Activated T-cell treated with anti-CD3 and anti-CD28 coated beads for 24 hours (primary cell): ENCODE measurements at places on chromosomes 13 and 19.

DNA sequence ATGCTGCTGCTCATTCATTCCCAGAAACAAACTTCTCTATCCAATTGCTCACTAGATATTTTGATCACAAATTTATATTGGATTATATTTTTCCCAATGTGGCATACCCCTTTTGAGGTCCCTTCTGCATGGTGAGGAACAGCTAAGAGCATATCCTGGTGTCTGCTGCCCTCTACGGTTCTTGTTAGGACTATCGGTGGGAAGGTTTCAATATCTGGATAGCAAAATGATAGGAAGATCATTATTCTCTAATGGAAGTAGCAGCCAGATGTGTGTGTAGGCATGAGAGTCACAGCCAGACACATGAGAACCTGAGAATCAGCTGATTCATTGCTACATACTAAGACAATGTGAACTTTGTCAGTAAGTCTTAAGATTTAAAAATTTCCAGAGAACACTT is 1422.4 kb upstream of the MIR17HG start:
- DNase-seq: no peak

DNA sequence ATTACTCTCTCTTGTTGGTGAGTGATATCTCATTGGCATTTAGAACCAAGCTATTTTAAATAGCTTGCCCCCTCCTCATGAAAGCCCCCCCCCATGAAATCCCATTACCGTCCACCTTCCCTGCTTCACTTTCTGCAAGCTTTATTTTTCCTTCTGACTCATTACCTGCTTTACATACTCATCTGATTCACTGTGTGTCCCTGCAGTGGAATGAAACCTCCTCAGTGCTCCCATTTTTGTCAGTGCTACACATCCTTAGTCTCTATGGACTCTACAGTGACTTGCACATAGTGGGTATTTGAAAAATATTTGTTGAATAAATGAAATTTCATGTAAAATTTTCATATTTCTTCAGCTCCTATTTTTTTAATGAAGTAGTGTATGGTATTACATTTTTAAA is 62.3 kb downstream of the DOCK9 start:
- no peak for DNase-seq

DNA sequence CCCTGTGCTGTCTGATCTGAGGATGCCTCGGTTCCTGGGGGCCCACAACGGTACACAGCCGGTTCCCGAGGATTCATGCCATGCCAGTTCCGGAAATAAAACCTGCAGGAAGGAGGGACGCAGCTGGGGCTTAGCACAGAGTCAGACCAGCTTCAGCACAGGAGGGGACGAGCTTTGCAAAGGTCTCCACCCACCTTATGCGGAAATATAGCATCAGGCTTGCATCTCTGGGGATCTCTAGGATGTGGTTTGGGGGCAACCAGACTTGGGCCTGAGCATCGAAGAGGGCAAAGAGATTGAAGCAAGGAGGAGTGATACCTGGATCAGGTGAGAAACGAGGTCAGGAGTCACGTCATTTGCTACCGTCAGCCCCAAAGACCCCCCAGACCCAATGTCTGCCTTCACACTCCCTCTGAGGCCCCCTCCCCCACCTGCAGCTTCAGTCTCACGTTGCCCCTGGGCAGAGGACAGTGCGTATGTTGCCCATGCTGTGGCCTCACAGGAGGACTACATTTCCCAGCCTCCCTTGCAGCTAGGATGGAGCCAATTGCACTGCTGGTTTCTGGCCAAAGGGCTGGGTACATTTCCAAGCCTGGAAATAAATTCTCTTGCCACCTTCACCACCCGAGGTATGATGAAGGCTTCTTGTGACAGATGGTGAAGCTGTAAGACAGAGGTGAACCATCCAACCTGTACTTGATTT is 12.1 kb downstream of the TYK2 start:
- no peak for DNase-seq

DNA sequence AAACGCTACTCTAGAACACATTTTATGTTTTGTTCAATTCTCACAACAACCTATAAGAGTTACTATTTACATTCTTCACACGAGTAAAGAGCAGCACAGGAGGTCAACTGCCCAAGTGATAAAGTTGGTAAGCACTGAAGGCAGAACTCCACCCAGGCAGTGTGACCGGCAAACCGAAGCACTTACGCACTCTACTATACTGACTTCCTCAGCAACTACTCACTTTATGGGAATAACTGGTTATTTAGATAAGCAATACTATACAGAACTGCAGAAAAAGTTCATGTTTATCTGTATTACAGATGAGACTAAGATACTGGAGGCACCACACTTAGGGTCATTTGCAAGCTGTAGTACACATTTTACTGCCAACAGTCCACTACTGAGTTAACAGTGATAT is 28.8 kb downstream of the FOXO1 start:
- DNase-seq: no peak

DNA sequence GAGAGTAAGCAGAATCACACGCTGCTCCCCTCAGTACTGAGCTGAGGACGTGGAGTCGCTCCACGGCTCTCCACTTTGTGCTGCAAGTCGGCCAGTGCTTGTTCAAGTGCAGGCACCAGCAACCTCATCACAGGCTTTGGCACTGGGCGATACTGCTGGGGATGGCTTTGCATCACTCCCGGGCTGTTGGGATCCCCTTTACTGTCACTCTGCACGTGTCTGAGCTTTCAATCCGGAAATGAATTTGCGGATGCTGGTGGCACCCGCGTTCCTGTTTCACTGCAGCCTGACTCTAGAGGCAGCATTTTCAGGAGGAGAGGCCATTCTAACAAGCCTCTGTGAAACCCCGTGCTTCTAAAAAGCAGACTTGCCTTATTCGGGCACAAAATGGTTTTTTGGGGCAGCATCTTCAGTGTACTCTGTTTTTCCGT is 19.1 kb downstream of the SMARCA4 start:
- peak; percentile 4 for DNase-seq

- peak; percentile 26 for DNase-seq
Measured at GRCh38 chr19:2016041-2016807, 710 bp upstream of the BTBD2 start.

DNA sequence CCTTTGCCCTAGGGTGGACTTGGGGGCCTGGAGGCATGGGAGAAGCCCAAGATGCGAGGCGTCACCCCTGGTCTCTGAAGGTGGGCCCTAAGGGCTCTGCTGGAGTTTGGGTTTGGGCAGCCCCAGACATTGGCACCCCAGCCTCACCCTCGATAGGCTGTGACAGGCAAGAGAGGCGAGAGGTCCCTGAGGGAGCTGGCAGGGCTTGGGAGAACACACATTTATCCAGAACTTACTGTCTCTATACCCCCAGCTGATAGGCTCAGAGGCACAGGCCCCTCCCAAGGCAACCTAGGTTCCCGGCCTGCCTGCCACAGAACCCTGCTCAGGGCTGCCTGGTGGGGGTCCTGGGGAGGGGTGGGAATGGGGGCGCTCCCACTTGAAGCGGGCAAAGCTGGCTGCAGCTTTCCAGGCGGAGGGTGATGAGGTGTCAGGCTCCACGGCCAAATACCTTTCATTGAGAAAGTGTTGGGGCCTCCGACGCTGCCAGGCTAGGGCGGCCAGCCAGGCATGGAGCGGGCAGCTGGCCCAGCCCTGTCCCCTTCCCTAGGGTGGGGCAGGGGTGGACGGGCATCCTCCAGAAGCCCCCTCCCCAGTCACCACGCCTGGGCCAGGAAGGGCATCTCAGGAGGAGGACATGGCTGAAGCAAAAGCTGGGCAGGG is 9.7 kb downstream of the CILP2 start:
- DNase-seq: no peak

GRCh38 chr13:80798576-80799133 is 457.7 kb upstream of the SPRY2 start:
- DNase-seq: no peak

- no peak for DNase-seq
Measured at GRCh38 chr13:78465250-78465649, 138.1 kb downstream of the POU4F1 start.

- DNase-seq: no peak
Measured at GRCh38 chr13:50319635-50320255, 304.5 kb downstream of the KCNRG start.

GRCh38 chr13:51122868-51123566 is 11.9 kb upstream of the C13orf42 start:
- peak; percentile 2 for DNase-seq

DNA sequence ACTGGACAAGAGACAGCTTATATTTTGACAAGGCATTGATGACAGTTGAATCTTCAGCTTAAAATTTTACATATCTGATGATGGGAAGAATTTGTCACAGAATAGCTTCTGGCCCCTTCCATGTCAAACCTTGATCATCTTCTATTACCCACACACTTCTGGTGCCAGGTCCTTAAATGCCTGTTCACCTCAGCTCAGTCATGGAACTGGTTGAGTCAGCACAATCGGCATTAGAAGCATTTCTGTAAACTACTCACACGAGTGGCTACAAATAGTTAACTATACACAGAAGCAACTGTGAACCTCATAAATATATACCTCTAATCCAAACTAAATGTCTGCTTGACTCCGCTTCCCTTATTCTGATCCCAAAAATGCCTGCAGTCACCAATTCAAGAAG is 161.2 kb downstream of the FOXO1 start:
- no peak for DNase-seq

- no peak for DNase-seq
Measured at GRCh38 chr13:35530147-35530546, 53.7 kb upstream of the MAB21L1 start.

DNA sequence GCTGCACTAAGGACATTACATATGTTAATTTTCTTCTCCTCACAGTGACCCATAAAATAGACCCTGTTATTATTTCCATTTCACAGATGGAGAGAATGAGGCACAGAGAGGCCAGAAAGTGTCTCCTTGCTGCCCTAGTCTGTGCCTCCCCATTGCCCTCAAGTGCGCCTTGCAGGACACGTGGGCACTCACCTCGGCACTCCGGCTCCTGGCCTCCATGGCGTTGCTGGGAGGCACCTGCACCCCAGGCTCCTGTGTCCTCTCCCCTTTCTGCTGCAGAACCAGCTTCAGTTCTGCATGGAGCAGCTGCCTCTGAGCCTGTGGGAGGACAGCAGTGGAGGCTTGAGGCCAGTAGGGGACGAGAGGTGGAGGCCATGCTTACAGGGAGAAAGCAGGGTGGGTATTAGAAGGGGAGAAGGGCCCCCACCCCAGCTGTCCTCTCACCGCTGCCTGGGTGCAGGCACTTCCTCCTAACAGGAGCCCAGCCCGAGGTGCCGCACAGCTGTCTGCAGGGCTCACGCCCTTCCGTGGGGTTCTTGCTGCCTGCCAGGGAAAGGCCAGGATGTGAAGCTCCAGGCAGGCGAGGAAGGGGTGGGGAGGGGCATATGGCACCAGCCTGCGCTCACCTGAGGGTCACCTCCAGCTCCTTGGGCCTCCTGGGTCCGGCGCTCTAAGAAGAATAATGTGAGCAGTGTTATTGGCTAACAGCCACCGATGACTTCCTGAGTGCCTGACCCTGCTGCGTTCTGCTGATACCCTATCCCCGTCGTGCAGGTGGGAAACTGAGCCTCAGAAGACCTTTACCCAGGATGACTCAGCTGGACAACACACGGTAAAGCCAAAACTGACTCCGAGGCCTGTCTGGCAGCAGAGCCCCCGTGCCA is 5.2 kb downstream of the PRX start:
- no peak for DNase-seq

DNA sequence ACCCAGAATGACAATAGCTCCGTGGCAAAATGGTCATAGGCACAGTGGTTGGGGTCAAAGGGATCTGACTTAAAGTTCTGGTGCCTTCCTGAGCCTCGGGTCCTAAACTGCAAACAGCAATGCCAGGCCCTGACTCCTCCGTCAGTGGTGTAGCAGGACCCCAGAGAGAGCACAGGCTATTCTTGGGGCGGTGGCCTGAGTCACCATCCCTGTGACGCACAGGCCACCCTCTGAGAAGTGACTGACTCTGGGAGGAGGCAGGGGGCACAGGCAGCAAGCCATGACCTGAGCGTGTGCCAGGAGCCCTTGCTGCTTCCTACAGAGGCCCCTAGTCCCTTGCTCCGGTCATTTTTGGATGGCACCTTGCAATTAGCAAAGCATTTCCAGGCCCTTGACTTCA is 18.7 kb downstream of the PLVAP start:
- DNase-seq: no peak

DNA sequence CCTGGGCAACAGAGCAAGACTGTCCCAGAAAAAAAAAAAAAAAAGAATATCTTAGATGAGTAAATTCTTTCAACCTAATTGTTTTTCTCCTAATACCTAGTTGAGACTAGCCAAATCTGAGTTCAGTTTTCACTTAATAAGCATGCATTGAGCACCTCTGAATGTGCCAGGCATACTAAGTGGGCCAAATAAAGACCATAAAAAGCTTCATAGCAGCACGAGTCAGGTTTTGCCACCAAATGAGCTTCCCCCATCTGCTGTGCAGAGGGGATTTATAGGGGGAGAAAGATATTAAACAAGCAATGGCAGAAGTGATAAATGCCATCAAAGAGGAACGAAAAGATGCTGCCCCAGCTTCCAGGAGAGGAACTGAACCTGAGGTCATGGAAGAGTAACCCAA is 11.4 kb downstream of the THSD1 start:
- DNase-seq: no peak

DNA sequence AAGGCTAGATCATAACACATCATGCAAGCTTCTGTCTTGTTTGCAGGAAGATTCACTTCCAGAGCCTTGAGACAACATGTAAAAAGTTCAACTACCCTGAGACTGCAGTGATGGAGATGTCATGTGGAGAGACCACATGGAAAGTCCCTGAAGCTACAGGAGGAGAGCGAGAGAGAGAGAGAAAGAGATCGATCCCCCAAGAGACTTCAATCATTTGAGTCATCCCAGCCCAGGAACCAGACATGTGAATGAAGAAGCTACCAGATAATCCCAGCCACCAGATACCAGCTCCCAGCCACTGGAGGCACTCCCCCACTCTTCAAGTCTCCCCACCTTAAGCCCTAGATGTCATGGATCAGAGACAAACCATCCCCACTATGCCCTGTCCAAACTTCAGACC is 10.7 kb upstream of the EVI5L start:
- no peak for DNase-seq

DNA sequence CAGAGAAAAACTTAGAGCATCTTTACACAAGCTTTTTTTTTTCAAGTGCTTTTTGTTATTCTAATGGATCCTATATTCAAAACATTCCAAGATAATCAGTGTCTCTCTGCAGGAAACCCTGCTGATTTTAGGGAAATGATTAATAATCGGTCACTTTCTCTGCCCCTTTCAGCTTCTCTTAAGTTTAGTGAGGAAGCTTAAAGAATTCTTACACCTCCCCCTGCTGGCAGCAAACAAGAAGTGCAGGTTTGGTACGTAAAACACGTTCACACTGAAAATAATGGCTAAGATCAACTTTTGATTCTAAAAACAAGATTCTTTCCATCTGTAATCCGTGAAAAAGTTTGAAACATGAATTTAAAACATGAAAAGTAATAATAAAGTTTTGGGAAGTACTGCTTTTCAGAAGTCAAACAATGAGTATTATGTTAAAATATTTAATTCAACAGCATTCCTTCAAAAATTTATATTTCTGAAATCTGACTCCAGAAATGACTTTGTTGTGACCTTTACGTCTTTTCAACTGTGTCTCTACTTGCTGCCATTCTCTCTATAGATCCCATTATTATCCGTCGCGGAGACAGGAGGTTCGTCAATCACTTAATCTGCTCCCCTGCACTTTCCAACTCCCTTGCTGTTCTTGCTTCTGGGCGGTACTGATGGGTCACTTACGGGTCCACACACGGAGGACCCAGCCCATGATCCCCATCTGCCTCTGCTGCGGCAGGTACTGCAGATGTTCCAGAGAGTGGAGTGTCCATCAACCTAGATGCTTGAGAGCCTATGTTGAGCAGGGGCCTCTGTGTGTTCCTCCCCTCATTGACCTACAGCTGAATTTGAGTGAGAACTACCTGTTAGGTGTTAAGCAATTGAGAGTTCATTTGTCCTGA is 203.1 kb upstream of the EDNRB start:
- peak; percentile 9 for DNase-seq

GRCh38 chr13:30846311-30846710 is 59.8 kb upstream of the MEDAG start:
- DNase-seq: no peak

GRCh38 chr19:28963486-28964250 is 249.3 kb downstream of the UQCRFS1 start:
- no peak for DNase-seq
